ENCODE measurements at places on chromosomes 7 and 10.

DNA sequence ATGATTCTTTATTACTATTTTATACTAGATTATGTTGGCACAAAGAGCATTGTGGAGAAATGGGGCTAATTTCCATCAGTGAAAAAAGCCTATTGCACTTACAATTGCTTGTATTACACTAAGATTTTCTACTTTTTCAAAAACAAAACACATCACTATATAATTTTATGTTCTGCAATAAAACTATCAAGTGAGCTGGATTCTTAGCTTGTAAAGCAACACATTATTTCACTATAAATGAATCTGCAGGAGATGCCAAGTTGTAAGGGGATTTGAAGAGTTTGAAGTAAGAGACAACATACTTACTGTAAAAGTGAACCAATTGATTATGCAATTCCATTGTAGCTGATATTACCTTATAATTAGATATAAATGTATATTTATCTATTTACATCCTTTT is 333.3 kb upstream of the SEMA3D start:
- DNase-seq, result no peak

- no peak for DNase-seq
Observed at GRCh38 chr7:41887416-41887815, 184.5 kb upstream of the INHBA start.

- no peak for DNase-seq
Observed at GRCh38 chr10:5665373-5666007, 905 bp downstream of the ASB13 start.

DNA sequence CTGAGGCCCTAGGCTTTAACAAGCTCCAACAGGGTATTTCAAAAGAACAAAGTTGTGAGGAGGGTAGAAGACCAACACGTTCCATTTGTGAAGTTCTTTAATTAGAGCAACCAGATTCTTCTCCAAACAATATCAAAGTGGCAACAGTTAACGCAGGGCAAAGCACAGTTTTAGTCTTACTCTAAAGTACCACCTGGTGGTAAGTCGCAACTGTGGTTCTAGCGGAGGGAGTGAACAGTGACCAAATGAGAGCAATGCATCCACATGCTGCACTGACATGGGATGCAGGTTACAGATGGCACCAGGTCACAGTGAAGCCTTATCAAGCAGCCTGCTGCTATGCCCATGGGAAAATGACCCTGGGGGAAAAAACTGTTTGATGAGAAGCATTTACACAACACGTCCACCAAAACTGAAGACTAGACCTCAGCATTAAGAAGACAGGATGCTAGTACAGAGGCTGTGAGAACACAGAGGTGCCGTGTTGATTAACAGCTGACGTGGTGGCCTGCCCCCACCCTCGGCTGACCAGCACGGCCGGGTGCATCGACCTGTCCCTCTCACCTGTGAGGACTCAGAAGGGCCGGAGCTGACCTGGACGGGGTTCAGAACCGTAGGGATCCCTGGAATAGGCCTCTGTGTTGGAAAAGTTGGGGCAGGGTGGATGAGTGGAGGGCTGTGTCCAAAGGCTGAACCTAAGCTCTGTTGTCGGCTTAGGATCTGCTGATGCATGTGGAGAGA is 211.2 kb downstream of the GLI3 start:
- no peak for DNase-seq

GRCh38 chr10:97759946-97760345 is 11.9 kb downstream of the SFRP5 start:
- no peak for DNase-seq

DNA sequence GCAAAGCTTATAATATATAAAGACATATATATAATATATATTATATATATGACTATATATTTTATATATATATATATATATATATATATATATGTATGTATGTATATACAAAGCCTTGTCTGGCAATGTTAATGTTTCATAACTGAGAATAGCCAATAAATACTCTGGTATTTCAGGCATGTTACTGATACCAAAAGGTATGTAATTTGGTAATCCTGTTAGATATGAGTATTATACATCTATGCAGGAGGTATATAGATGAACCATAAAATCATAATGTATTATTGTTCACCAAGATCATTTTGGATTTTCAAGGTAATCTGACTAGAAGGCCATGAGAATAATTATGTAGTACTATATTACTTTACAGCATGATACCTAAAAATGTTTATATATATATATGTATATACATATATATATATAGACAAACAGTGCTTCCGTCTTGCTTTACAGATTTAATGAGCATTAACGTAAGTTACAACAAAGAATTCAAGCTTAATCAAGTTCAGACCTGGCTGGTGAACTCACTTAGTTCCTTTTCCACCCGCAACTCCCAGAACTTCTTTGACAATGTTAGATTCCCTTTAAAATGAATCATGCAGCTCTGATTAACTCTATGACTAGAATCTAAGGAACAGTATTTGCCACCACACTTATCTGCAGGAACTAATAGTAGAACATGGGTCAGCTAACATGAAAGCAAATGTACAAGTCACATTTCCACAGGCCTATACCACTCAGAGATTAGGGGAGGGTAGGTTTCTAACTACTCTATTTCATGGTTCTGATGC is 82.7 kb downstream of the SLC25A13 start:
- DNase-seq, result no peak

DNA sequence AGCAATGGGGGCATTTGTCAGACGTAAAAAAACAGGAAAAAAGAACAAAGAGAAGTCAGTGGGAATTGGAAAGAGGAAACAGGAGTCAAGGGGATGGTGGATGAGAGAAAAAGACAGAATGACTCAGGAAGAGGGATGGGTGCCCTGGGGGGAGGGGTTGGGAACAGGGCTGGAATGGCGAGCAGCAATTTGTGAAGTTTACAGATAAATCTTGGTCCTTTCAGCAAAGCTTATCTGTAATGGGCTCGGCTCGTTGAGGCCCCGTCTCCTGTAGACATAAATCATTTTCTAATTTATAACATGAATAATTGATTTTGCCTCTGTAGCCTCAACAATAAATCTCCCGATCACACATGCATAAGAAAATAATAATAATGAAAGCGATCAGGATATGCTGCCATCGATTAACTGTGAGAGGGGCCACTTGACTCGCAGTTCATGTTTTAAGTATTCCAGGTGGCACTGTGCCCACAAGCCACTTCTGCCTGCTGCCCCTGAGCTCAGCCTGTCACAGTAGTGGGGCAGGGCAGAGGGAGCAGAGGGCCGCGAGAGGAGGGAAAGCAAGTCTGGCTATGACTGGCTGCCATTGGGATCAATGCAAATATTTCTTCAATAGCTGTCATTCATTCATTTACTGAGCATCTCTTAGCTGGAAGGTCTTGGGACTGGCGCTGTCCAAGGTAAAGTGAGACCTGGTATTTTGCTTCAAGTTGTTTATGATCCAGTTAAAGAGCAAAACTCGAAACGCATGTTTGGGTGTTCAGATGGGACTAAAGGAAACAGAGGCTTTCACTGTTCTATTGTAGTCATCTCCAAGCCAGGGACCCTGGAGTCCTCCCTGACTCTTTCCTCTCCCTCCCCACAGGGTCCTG is 47.4 kb upstream of the R3HCC1L start:
- DNase-seq, result no peak

DNA sequence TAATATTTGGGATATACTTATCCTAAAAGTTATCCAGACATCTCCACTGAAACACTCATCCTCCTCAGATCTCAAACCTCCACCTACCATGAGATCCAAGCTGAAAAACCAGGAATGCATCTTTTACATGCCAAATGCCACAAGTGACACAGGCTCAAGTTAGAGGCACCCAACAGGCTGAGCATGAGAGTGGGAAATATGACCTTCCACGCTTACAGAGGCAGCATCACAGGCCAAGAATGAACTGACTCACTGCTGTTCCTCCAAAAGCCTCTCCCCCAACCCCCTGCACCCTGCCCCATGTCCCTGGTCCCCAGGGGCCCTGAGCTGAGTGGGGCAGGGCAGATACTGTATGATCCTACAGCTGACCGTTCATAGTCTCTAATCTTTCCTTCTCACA is 4.8 kb upstream of the MTPAP start:
- no peak for DNase-seq

DNA sequence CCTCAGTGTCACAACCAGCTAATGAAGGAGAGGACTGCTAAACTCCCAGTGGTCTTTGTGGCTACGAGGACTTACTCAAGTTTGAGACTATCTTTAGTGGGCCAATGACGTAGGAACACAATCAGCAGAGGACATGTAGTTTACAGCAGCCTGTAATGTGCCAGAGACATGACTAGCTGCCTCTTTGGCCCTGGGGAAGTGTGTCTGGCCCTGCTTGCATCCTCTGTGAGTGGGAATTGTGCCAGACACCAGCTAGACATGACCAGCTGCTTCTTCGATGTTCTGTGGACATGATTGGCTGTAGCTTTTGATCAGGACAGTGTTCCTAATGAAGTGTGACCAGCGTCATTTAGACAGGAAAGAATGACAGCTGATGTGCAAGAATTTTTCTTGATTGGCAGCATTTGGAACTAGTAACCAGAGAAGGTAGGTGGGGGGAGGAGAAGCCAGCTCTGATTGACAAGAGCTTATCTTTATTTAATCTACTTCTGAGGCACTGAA is 141.7 kb downstream of the AUTS2 start:
- DNase-seq, result no peak

DNA sequence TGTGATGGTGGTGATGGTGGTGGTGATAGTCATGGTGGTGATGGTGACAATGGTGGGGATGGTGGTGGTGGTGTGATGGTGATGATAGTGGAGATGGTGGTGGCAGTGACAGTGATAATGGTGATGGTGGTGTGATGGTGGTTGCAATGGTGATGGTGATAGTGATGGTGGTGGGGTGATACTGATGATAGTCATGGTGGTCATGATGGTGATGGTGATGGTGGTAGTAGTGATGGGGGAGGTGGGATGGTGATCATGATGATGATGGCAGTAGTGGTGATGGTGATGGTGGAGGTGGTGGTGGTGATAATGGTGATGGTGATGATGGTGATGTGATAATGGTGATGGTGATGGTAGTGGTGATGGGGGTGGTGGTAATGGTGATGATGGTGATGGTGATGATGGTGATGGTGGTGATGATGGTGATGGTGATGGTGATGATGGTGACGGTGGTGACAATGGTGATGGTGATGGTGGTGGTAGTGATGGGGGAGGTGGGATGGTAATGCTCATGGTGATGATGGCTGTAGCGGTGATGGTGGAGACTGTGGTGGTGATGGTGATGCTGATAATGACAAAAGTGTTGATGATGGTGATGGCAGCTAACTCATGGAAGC is 4.7 kb upstream of the PWWP2B start:
- DNase-seq, result no peak

DNA sequence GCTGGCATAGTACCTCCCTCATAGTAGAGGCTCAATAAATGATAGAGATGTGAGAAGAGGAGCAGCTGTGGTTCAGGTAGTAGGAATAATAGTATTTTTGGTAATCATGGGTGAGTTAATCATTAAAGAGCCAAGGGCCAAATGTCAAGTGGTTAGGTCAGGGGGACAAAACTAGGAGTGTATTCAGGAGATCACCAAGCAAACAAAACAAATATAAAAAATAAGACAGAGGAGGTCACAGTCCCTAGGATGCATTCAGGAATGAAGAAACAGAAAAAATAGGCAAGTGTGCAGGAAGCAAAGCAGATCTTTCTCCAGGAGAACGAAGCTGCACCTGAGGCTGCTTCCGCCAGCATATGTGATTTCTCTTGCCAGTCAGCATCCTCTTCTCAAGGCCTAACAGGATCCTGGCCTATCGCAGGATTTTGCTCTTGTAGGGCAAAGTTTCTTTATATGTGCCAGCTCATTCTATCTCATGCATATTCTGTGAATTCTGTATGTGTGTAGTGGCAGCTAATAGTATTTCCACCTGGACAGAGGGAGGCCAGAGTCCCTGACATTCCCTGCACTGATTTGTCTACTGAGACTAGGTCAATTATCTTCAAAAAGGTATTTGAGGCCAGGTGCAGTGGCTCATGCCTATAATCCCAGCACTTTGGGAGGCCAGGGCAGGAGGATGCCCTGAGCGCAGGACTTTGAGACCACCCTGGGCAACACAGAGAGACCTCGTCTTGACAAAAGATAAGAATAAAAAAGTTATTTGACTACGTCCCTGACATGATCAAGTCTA is 82.7 kb downstream of the AKR1D1 start:
- no peak for DNase-seq

- DNase-seq, result no peak
Observed at GRCh38 chr7:45325378-45325777, 167.8 kb downstream of the RAMP3 start.

DNA sequence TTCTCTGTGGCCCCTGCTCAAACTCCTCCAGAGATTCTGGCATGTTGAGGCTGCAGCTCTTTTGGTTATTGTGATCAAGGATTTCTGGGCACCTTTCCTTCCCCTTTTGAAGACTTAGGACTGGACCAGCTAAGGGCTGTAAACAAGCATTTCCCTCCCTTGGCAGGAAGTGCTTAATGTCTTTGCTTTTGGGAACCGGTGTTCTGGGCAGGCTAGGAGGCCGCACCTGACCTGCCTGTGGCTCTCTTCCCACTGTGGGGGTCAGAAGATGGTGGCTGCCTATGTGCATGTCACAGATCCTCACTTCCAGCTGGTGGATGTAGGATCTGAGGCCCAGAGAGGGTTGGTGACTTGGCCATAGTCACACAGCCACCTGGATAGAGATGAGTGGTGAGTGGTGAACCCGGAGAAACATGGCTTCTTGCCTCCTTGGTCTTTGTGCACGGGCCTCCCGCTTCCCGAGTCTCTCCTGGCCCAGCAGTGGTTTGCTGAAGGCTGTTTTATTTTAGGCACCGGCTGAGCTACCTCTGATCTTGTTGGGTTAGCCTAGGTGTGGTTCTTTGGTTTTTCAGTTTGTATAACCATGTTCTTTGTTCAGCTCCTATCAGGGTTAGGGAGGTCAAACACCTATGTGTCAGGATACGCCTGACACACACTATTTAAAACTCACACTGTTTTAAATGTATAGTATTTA is 82.0 kb downstream of the GRK5 start:
- no peak for DNase-seq

DNA sequence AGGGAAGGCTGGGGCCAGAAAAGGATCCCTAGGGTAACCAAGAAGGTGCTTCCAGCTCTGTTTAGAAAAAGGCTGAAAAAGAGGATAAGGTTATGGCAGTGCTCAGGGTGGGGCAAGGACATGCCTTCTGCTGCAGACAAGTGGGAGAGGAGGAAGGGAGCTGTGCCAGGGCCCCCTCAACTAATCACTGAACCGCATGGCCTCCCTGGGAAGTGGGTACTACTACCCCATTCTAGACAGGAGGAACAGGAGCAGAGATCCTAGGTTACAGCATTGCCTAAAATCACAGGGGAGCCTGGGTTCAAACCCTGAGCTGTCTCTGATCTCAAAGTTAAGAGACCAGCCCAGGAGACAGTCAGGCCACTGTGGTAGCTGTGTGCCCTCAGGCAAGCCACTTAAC is 149.7 kb downstream of the GRID1 start:
- no peak for DNase-seq
